Occipital lobe (tissue), 3 donors: ENCODE measurements at places on chromosomes 7 and 10.

DNA sequence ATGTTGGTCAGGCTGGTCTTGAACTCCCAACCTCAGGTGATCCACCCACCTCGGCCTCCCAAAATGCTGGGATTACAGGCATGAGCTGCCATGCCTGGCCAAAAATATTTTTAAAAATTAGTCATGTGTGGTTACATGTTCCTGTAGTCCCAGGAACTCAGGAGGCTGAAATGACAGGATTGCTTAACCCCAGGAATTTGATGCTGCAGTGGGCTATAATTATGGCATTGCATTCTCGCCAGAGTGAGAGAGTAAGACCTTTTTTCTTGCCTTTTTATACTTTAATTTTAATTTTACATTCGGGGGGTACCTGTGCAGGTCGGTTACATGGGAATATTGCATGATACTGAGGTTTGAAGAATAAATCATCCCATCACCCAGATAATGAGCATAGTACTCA lies 86.6 kb upstream of the ZNF92 start:
- no peak for DNase-seq

DNA sequence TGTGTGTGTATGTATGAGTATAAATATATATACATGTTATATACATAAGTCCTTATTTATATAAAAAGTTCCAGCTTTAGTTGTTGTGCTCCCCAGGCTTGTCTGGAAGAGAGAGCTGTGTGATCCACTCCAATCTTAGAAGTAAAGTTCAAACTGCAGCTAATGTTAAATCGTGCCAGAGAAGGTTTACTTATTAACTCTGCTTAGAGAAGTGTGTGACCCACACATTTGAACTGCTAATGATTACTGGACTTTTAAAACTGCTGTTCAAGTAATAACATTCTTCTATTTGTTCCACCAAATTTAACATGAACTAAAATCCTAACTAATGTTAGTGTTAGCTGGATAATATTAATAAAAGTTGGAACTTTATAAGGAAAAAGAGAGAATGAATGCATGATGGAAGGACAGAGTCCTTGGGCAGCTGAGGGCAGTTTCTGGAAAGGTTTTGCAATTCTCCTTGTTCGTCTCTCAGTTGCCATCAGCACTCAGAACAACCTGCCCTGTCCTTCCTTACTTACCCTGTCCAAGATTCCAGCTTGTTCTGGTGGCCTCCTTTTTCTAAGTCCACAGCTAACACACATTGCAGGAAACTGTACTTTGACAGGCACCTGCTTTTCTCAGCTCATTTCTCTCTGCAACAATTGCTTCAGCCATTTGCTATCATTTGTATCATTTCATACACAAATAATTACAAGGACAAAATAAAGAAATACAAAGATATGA lies 162.6 kb downstream of the FAM107B start:
- DNase-seq = no peak

DNA sequence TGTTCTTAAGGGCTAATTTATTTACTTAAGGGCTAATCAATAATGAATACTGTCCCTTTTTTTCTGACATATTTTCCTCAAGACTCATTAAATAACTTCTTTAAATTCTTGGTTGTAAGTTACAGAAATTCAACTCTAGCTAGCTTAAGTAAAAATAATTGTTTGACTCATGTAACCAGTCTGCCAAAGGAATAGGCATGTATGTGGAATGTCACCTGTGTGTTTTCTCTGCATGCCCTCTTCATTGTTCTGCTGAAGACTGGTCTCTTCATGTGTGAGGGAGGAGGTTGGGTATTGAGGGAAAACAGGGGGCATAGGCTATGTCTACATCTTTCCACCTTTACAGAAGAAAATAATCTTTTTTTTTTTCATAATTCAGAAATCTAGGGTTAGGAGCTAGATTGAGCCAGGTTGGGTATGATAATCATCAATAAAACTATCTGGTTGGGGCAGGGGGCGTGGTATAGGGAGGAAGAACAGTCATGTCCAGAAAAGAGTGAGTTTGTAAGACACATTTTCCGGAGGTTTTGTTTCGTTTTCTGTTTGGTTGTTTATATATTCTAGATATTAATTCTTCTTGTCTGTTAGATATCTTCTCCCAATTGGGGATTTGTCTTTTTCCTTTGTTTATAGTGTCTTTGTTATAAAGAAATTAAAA lies 37.9 kb downstream of the EXOC4 start:
- no peak for DNase-seq

- DNase-seq = no peak
Measured at GRCh38 chr10:88095223-88095721, 231.8 kb downstream of the PTEN start.
